ENCODE measurements at places on chromosomes 5 and 9.

DNA sequence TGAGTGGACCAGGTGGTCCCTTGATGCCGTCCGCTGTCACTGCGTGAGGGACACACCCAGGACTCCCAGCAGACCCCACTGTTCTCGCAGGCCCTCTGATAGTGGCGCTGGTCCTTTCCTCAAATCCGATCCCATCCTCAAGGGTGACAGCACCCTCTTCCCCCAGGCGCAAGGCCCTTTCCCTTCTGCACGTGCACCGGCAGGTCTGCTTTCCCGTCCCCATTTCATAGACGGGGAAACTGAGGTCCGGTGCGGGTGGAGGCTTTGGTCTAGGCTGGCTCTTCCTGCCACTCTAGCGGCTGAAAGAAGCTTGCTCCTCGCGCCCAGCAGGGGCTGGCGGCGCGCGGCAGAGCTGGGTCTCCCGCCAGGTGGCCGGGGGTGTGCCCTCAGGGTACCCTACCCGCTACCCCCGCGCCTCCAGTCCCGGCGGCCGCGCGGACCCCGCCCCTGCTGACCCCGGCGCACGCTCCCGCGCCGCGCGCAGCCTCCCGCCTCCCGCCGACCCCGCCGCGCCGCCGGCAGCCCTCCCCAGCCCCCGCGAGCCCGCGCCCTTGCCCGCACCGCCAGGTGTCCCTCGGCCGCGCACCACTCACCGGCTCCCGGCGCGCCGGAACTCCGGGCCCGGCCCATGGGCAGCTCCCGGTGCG is 453 bp downstream of the RASGEF1C start:
- no peak for DNase-seq

DNA sequence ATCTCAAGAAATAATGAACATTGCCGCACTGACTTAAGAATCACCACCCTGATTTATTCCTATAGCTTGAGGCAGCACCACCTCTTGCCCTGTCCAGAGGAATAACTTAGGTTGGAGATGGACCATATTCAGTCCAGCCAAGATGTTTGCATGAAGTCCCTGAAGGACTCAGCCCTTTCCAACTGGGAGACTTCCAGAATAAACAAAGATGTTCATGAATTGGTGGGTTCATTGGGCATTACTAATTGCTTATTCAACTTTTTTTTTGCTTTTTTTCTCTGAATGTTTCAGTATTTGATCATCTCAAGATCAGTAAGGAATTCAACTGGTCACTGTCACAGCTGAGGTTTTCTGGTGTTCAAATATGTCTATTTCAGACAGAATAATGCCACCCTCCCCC is 470.6 kb downstream of the CCDC171 start:
- no peak for DNase-seq

- DNase-seq: no peak
These were observed 1.6 kb upstream of the TPM2 start for GRCh38 chr9:35691334-35691650.

GRCh38 chr9:93520523-93520922 is 55.9 kb upstream of the PHF2 start:
- no peak for DNase-seq

- DNase-seq: no peak
These were observed 78.9 kb downstream of the FAM170A start for GRCh38 chr5:119708076-119708790.

GRCh38 chr9:85685081-85685480 is 56.7 kb downstream of the AGTPBP1 start:
- no peak for DNase-seq

DNA sequence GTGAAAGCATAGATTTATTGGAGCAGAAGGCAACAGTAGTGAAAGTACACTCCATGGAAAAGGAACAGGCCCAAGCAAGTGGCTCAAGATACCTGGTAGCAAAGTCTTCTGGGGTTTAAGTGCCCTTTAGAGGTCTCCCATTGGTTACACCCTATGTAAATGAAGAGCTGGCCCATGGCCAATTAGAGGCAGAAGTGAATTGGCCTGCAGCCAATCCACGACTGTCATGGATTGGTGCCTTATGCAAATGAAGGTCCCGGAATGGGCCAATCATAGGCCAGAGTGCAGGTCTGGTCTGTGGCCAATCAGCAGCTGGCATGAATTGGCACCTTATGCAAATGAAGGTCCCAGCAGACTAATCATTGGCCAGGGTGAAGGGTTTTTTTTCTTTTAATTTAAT is 64.2 kb upstream of the PCSK5 start:
- DNase-seq: no peak

DNA sequence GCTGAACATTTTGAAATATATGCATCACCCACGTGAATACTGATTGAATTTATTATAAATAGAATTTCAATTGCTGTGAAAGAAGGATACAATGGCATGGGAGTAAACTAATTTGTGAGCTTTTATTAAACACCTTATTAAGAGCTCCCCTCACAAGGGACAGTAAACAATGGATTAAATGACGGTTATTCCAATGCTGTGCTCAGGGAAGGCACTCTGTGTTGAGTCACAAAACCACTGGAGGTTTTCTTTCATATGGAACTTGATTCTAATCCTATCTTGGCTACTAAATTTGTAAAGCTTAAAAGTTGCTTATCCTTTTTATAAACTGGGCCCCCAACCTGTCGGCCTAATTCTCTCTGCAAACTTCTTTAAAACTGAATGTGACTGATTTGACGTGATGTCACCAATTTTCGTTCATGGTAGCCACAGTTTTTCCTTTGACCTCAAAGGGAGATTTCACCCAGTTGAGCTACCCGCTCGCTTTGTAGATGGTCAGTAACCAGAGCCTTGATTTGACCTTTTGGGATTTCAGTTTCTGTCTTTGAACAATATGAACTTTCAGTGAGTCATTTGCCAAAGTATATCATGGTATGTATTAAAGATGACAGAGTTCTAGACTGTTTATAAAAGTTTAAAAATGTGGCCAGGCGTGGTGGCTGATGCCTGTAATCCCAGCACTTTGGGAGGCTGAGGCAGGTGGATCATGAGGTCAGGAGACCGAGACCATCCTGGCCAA is 61.3 kb upstream of the PIK3R1 start:
- no peak for DNase-seq

- DNase-seq: no peak
These were observed 169.4 kb upstream of the TMEM161B start for GRCh38 chr5:88438006-88438405.

GRCh38 chr9:38112049-38112448 is 43.0 kb upstream of the SHB start:
- no peak for DNase-seq

GRCh38 chr9:94921092-94921471 is 194.6 kb downstream of the AOPEP start:
- no peak for DNase-seq

DNA sequence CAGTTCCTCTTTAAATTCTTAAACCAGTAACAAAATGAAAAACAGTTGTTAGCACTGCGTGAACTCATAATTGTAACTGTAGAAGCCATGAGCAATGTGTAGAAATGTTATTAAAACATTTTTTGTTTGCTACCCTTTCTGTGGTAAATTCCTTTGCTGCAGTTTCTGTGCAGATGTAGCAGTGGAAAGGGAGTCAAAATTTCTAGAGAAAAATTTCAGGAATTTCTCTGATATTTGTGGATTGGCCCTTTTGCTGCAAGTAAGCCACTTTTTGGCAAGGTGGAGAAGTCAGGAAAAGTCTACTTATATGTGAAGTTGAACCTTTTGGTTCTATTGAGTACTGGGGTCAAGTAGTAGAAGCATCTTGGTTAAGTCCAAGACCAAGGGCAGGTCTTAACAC is 10.1 kb downstream of the FBXL7 start:
- DNase-seq: no peak

DNA sequence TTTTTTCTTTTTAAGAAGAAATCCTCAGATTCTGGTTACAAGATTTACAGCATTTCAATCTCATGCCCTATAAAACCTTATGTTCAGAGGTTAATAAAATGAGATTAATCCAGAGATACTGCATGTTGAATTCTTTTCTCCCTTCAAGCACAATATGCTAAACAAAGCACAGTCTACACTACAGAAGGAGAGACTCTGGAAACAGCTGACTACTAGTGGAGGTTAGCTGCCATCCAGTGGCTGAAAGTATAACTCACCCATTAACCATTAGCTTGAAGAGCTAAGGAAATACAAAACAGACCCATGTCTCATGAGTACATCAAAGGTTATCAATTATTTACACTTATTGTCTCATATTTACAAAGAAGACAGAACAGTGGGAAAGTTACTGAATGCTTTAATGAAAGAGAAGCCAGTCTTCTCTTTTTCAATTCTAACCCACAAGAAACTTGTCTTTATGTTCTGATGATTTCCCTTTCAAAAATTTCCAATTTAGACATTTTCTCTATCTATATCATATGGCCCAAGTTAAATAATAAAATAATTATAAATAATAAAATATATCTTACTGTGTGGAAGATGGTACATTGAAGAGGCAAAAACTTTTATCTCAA is 12.7 kb upstream of the DNAH5 start:
- DNase-seq: no peak

DNA sequence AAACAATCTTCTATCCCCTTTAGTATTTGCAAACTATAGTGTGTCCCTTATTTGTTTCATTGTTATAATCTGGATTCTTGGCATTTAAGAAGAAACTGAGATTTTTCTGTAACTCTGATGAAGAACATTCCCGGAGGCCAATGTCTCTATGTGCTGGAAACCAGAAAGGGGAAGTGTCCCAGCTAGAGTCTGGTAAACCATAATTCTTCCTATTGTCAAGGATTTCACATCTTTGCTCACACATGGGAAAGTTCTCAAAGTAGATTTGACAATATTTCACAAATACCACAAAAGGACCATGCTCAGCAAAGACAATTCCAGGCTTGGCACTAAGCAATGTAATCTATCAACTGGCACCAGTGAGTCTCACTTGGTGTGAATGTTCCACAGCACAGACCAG is 146.8 kb downstream of the MUSK start:
- no peak for DNase-seq

- no peak for DNase-seq
These were observed 19.0 kb downstream of the OLFML2A start for GRCh38 chr9:124795881-124796431.

DNA sequence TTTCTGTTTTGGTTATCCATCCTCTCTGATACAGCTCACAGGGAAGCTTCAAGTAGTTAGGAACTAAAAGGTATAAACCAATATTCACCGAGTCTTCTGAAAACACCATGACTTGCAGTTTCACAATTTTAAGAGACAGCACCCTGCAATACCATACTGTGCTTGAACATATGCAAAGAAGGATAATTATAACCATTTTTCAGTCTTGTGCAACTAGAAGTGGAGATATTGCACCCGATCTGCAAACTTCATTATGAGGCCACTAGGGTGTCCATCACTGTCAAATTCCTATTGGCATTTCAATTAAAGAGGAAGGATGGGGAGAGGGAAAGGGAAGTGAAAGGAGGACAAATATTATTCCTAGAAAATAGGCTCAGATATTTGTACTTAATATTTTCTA is 32.4 kb upstream of the CEP120 start:
- DNase-seq: no peak

- no peak for DNase-seq
These were observed 443.5 kb downstream of the PDE4D start for GRCh38 chr5:59449905-59450644.

- no peak for DNase-seq
These were observed 545 bp upstream of the CTSV start for GRCh38 chr9:97039514-97039860.

DNA sequence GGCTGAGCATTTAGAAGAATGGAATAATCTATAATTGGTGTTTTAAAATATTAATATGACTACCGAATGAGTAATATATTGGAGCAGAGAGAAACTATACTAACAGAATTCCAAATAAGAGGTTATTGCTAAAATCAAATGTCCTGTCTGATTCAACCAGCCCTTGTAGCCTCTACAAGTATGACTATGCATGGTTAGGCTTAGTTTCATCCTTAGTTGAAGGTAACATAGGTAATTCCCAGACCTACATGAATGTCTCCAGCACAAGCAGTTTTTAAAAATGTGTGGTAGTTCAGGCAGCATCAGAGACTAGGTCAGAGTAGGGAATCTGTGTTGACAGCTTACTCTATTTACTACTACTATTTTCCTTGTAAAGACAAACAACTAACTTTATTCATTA is 51.7 kb upstream of the SLC27A6 start:
- DNase-seq: no peak

DNA sequence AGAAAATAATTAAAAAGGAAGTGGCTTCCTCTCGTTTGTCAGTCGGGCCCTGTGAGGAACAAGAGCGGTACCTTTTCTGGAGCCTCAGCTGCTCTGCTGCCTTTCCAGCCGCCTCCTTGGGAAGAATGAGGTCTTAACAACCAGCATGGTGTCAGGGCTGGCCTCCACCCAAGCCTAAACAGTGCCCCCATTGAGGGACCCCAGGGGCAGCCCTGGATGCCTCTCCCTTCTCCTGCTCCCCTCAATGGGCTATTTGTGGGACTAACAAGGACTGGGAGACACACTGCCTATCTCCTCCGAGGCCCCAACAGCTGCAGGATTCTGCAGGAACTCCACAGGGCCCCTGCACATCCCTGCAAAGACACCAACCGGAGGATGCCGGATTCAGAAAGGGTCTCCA is 155.4 kb upstream of the MAP3K1 start:
- DNase-seq: no peak

DNA sequence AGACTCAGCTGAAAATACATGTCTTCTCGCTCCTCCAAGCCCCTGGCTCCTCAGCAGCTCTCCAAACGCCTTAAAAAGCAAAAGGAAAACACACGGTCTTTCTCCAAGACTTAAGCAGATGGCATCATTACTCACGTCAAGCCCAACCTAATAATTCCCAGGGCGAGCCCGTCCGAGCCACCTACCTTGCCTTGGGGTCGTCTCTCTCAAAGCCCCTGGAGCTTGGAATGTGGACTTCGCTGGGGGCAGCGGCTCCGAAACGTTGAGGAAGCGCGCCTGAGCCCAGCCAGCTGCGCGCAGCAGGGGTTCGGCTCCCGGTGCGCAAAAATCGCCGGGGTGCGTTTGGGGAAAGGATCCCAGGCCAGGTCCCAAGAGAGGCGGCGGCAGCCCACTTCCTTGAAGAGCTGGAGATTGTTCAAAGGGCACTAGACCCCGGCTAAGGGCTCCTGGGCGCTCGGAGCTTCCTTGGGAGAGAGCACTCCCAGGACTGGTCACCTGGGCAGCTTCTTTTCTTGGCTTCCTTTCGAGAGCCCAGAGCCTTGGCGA is 395 bp downstream of the DRD1 start:
- no peak for DNase-seq

Data from stimulated activated CD8-positive, alpha-beta memory T cell treated with anti-CD3 and anti-CD28 coated beads, Interleukin-15, amount 100 ng/mL, for 48 hours (primary cell).